Omental fat pad (tissue), 4 donors: ENCODE measurements at places on chromosomes 3 and 15.

DNA sequence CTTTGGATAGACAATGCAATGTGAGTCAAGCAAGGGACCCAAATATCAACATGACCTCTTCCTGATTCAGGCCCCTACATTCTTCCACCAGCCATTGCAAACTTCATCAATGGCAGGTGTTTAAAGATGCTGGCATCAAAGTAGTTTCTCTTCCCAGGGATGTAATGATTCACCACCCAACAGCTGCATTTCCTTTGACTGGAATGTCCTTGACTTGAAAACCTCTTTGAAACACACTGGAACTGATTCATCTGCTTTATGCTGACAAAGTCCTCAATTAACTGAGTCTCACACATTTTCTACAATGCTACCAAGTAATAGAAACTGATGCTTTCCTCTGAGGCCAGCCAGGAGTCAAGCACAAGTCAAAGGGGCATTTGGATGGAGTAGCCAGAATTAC is 385.5 kb downstream of the GBE1 start:
- no peak for DNase-seq

DNA sequence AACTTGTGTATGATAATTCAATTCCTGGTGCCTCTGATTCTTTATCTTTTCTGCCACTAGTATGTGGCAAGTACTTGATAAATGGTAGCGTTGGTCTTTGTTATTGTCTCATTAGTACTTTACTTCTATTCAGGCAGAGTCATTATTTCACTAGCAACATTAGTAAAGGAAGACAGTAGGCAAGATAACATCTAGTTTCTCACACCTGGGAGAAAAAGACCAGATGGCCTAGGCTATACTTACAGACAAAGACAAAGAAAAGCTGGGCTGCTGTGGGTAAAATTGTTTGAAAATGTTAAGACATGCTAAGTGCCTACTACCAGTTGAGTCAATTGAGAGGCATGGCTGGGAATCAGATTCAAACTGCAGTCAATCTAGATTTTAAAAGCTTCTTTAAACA is 198.7 kb upstream of the CMC1 start:
- DNase-seq = no peak

DNA sequence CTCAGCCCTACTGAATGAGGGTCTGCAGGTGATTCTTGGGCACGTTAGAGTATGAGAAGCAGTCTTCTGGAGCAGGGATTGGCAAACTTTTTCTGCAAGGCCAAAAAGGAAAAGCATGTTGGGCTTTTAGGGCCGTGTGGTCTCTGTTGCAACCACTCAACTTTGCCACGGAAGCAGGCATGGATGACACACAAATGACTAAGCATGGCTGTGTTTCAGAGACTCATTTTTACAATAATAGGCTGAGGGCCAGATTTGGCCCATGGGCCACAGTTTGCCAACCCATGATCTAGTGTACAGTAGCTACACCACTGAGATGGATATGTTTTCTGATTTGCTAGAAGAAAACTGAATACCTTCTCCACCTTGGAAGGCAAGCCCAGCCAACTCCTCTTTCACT is 66.1 kb upstream of the PRICKLE2 start:
- no peak for DNase-seq

DNA sequence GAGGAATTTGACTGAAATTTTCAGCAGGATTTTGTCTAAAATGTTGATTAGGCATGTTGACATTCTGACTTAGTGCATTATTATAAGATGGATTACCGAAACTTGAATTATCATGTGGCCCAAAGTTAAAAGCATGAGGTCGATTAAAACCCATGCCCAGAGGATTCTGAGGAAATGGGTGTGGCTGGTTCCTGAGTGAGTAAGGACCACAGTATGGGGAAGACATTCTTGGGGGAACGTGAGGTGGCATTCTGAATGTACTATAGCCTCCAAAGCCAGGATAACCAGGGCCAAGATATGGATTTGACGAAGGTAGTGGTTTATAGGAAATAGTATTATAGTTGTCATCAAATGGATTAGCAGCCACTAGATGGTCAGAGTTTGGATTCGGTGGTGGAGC is 38.7 kb upstream of the DNAAF4 start:
- DNase-seq = no peak

DNA sequence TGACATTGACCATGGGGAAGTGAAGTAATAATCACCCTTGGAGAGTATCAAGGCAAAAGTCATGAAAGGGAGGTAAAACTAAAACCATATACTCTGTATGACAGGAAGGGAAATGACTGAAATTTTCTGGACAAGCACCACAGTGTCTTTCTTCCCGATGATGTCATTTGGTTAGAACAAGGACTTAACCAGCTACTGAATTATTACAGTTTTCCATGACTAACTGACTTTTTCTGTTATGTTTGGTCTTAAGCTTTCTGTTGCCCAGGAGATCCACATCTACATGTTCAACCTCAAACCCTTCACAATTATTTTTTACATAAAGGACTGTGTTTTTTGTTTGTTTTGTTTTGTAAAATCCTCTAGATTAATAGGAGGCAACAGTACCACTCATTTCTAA is 191.9 kb upstream of the IL12A start:
- no peak for DNase-seq

DNA sequence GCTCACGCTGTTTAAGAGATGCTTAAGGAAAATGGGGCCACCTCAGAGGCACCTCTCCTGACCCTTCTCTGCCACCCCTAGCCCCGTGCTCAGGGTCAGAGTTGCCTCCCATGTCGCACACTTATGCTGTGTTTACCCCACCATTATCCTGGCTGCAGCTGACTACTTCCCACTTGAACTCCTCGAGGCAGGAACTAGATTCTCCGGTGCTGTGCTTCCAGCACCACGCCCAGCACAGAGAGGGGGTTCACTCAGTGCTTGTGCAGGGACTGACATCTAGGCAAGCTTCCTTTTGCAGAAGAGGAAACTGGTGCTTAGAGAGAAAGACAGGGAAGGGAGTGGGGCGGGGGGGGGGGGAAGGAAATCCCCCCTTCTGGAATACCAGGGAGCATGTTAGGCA is 340.1 kb downstream of the RORA start:
- DNase-seq = no peak

DNA sequence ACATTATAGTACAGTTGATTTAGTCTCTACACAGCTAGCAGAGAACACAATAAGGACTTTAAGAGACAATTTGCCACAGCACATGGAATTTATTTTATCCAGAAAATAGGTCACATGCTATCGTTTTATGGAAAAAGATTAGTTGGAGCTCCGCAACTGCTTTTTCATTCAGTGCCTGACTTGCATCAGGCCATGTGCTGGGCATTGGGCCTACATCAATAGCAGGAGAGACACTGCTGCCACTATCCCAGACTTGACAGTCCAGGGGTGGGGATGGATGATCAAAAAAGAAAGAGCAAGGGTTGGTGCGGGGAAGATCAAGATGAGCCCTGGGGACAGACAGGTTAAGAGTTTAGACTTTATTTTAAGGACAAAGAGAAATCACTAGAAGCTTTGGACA is 75.2 kb upstream of the C3orf80 start:
- DNase-seq = no peak

- no peak for DNase-seq
Observed at GRCh38 chr15:101296418-101297405, 1.7 kb upstream of the SNRPA1 start.

DNA sequence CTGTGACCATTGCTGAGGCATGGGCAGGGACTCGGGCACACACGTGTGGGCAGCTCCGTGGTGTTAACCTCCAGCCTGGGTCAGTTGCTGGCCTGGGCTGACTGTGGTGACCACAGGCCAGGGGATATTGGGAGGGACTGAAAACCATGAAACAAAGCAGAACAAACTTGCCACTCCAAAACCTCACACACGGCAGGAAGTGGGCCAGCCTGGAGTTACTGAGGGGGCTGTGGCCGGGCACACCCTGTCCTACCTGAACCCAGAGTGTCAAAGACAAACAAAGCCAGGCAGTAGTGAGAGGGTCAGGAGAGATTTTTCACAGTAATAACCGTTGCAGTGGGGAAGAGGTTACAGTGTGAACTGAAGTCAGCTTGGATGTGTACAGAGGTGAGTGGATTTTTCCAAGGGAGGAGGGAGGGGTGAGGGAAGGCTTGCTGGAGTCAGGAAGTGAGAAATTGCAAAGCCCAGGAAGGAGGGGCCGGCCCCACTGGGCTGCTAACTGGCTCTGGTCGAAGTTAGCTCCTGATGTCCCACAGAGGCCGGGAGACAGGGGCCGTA is 40.0 kb upstream of the ATP10A start:
- no peak for DNase-seq

DNA sequence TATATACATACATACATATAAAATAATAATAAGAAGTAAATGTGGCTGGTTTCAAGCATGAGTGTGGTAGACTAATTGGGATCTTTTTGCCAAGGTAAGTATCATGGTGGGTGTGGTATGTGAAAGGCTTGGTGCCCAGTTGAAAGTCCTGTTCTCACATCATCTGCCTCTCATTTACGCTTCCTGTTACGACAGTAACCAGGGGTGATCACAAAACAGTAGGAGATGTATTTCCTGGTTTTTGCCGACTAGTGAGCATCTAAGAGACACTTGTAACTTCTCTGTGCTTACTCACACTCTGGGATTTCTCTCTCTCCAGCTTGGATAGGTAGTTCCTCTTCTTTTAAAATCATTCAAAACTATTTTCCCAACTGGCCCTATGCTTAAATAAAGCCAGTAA is 1028.3 kb upstream of the NR2F2 start:
- no peak for DNase-seq

DNA sequence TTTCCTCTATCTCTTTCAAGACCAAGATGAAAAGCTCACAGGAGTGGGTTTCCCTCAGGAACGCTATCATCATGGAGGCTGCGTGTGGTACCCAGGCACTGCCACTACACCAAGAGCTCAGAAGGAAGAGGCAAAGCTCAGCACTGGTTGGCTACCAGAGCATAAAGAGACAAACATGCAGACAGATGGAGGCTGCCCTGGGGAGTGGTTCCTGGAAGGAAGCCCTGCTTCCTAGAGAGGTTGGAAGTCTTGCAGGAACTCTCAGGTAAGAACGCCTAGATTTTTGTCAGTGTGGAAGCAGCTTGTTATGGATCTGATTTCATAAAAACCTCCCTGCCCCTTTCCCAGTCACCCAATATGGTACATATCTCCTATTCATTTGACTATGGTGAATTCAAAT is 49.9 kb upstream of the ADCY5 start:
- no peak for DNase-seq

DNA sequence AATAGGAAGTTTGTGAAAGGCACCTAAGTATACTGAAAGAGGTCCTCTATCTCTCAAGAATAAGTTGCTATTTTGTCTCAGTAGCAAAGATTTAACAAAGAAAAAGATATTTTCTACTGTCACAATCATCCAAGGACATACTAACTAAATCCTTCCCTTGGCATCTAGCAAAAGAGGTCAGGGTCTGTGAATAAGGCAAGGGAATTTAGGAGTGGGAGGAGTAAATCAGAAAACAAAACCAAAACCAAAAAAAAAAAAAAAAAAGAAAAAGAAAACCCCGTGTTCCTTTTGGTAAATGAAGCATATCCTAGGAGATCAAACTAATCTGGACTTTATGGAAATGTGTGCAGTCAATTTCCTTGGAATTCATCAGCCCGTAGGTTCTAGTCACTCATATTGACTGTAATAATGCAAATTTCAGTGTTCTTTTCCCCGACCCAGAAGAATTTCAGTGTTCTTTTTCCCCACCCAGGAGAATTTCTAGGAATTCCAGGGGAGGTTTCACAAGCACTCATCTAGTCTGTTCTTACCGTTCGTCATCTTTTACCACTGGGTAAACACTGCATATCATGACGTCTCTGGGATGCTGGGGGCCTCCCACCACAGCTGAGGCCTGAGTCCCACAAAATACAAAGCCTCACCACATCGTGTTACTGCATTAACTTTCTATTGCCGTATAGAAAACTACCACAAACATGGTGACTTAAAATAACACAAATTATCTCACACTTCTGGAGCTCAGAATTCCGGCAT is 113.8 kb upstream of the CCDC54 start:
- no peak for DNase-seq

DNA sequence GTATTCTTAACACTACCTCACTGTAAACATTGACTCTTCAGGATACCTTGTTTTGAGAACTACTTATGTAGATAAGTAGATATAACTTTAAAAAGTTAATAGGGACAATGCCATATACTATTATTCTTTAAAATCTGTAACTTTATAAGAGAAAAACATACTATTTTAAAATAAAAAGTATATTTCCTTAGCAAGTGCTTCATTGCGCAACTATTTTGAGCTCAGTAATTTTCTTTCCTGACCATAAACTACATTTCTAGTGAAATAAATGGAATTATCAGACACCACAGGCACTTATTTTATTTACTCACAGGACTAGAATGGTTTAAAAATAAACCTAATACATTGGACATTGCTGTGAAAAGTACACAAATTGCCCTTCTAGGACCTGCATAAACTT is 764.4 kb upstream of the LMCD1 start:
- no peak for DNase-seq
